ENCODE measurements at places on chromosomes 1 and 21.

DNA sequence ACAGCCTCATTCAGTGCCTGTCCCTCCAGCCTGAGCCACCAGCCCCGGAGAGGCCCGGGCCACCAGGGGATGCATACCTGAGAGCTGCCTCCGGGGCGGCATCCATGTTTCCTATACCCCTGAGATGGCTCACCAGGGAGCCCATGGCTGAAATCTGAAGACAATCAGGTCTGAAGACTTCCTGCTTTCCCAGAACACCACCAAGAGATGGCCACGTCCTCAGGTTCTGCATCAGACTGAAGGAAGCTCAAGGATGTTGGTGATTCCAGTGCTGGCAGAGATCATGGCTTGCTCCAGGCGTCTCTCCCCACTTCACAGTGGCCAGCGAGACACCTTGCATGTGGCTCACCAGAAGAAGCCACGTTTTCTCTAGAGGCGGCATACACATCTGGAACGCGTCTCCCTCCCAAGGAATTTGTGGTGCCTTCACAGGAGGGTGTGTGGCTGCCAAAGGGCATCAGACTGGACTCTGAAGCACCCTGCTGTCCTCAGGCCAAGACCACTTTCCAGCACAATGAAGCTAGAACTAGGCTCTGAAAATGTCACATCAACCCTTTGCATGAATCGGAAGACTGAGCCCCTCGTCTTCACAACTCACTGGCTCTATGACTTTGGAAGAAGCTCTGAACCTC, 170.7 kb upstream of the IRF2BP2 start:
- no peak for DNase-seq

DNA sequence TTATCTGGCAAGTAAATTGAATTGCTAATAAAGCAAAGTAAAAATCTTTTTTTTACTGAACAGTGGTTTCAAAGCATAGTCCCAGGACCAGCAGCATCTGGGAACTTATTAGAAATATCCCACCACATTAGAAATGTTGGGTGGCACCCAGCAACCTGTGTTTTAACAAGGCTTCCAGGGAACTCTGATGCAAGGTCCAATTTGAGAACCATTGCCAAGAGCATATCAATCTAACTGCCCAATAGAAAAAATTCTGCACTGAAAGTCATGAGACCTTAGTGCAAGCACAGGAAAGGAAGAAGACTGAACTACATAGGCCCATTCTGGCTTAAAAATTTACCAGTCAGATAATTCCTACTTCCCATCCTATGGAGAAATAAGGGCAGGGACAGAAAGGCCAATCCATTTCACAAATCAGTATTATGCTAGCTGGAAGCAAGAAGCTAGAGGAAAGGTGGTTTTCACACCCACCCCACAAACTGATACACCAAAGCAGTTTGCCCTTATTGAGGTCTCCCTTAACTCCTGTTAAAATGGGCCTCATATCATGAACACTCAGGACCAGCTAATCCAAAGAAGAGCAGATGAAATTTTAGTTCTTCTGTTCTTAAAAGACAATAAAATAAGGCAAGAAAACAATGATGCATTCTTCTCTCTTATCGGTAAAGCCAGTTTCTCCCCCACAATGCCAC, 17.5 kb upstream of the C1orf105 start:
- DNase-seq, result no peak

GRCh38 chr1:152048416-152049009, 11.7 kb upstream of the S100A11 start:
- DNase-seq, result peak; percentile 92

- no peak for DNase-seq
Observed at GRCh38 chr21:29540289-29540688, 241.6 kb downstream of the BACH1 start.

- DNase-seq, result no peak
Observed at GRCh38 chr1:46301406-46301807, 2.0 kb downstream of the LRRC41 start.

- no peak for DNase-seq
Observed at GRCh38 chr1:2623571-2624337, 9.1 kb downstream of the MMEL1 start.

- DNase-seq, result peak; percentile 76
Observed at GRCh38 chr21:36773117-36773516, 74.2 kb downstream of the SIM2 start.

DNA sequence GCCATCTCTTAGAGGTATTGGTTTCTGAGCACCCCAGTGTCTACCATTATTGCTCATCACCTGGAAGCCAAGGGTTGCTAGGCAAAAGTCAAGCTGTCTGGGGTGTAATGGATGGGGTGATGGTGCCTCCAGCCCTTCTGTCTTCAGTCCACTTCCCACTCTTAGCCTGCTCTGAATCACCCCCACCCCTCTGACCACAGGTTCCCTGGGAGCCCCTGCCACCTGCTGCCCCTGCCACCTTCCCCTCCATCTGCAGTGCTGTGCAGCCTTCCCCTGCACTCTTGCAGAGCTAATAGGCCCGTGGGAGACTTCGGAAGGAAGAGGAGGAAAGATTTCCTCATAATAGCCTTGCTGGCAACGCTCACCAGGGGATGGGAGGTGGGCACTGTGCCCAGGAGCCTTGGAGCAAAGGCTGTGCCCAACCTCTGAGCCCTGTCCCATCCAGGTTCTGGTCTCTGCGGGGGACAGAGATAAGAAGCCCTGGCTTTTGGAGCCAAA, 35.5 kb downstream of the CAPN2 start:
- DNase-seq, result peak; percentile 48

GRCh38 chr1:152189657-152190442, 30.8 kb upstream of the RPTN start:
- peak; percentile 83 for DNase-seq

- peak; percentile 16 for DNase-seq
Observed at GRCh38 chr1:169364948-169365347, 2.6 kb downstream of the NME7 start.

DNA sequence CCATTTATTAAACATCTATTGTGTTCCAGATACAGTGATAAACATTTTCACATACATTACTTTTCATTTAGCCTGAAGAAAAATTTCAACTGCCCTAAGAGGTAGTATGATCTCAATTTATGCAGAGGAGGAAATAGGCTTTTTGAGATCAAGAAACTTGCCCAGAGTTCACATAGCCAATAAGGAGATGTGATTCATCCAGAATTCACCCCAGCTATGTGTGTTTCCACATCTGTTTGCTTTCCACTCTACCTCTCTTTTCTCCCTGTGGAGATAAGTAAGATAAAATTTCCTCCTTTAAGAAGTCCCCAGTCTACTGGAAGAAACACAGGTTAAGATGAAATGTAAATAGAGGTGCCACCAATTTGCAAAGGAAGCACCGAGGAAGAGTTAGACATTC, 199.7 kb upstream of the C8B start:
- DNase-seq, result peak; percentile 65

DNA sequence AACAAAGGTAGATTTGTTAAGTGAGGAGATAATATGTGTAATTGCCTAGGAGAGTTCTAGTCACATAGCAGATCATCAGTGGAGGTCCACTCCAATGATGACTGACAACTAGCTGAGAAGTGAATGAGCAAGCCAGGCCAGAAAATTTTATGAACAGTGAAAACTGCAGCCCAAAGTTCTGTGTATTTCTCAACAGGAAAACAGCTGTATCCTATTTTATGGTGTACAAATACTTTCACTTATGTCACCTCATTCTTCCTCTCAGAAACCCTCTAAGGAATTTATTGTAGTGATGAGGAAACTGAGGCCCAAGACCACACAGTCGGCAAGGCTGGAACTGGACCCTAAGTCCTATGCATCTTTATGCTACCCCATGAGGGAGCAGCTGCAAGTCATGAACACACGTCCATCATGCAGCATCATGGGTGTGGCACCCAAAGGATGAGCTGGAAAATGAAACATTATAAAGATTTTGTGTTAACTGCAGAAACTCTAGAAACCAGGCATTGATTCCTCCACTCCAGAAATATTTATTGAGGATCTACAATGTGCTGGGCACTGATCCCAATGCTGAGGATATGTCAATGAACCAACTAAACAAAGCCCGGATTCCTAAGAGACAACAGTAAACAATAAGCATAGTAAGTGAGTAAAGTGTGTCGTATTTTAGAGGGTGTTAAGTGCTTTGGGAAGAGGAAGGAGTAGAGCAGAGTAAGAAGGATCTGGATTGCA, 99.5 kb upstream of the DUSP10 start:
- DNase-seq, result peak; percentile 78

DNA sequence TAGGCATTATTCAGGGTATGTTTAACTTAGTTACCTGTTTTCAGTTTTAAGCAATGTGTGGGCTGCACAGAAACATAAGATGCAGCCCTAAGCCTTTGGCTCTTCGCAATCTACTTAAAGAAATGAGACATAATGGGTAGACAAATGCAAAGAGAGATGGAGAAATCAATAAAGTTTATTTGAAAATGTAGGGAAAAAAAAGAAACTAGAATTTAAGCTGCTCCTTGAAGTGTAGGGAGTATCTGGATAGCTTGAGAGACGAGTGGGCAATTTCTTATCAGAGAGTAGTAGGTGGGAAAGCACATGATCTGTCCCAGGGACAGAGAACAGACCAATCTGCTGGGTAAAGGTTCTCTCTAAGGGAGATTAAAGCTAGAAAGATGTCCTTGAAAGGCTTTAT, 8.9 kb downstream of the WNT2B start:
- DNase-seq, result no peak

- no peak for DNase-seq
Observed at GRCh38 chr1:185987611-185988321, 253.6 kb downstream of the HMCN1 start.

- peak; percentile 41 for DNase-seq
Observed at GRCh38 chr1:47534436-47534835, 96.6 kb downstream of the FOXD2 start.

DNA sequence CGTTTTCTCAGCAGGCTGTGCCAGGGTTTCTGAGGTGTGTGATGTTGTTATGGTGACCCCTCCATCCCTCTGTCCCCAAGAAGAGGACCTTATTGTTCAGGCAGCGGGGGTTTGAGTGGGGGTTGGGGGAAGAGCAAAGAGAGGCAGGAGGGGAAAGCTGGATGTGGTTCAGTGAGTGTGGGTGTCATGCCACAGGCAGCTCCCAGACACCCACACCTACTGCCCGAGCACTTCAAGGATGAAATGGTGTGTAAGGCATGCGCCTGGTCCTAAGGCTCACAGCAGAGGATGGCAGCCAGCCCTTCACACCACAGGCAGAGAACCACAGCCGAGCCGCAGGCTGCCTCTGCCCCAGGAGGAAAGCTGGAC, 49.9 kb upstream of the STUM start:
- DNase-seq, result no peak

- no peak for DNase-seq
Observed at GRCh38 chr1:6825828-6826227, 40.6 kb downstream of the CAMTA1 start.

DNA sequence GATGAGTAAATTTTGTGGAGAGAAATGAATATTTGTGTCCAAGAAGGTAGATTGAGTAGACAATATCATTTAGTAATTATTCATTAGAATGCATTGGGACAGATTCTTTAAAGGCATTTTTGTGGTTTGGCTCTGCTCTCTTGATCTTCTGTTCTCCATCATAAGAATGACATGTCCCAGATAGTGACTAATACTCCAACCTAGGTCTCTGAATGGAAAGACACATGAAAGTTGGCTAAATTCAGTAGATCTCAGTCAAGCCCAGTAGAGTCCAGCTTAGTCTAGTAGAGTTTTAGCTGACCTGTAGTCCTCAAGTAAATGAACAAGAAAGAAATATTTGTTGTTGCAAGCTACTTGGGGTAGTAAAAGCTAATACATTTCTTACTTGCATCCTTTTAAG, 61.8 kb upstream of the DNAH14 start:
- DNase-seq, result peak; percentile 16

GRCh38 chr1:10672343-10673050, 123.9 kb downstream of the CASZ1 start:
- DNase-seq, result no peak

DNA sequence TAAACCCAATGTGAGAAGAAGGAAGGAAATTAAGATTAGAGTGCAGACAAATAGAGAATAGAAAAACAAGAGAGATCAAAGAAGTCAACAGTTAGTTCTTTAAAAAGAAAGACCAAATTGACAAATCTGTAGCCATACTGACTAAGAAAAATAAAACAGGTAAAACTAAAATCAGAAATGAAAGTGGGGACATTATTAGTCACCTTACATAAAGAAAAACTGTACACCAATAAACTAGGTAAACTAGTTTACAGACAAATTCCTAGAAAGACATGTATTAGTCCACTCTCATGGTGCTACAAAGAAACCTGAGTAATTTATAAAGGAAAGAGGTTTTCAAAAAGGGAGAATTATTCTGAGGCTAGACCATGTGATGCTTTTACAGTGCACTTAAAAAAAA, 22.3 kb downstream of the BLZF1 start:
- no peak for DNase-seq

DNA sequence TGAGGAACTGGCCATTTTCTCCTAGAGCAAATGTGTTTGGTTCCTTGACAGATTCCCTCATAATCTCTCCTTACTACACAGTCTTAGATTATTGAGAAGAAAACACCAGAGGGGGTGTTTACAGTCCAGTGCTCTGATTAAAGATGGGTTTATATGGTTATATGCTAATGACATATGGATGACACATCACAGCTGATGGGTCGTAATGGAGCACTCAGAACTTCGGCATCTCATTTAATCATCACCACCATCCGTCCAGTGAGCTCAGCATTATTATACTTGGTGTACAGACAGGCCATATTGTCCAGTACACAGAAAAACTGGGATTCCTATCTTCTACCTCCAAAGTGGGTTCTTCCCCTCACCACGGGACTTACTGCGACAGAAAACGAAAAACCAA, 22.3 kb upstream of the NR5A2 start:
- peak; percentile 60 for DNase-seq

- DNase-seq, result no peak
Observed at GRCh38 chr21:45297329-45297728, 9.6 kb upstream of the POFUT2 start.

DNA sequence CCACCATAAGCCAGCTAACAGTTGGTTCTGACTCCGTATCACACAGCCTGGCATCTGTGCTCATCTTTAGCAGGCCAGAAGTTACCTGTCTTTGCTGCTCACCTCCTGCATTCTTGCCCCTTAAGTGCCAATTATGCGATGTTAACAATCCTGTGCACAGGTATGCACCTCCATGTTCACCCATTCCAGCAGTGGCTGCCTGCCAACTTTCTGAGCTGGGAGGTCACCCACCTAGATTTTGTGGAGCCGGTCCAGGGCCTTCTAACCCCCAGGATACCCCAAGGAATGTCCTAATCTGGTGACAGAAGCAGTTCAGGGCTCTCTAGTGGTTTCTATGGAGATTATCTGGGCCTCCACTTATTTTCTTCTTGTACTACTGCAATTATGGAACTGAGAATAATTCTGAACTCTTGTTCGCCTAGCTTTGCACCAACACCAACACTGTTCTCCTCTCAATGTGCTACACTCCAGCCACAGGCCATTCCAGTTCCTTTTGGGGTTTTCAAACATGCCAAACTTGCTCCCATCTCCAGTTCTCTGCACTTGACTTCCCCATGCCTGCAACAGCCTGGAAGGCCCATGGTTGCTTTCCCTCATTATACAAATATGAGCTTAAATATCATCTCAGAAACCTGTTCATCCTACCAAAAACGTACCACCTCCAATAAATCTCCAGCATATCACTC, 9.0 kb downstream of the BCAR3 start:
- no peak for DNase-seq

DNA sequence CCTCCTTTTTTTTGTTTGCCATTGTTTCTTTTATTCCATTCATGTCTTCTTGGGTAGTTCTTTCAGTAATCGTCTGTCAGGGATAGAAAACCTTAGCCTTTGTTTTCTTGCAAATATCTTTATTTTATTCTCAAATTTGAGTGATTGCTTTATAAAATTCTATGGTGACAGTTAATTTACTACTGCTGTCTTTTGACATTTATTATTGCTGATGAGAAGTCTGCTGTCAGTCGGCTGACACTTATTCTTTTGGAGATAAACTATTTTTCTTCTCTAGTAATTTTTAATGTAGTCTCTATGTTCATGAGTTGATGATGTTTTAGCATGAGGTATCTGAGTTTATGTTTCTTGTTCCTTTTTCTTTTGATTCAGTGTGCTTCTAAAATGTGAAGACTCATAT, 983.8 kb downstream of the TTLL7 start:
- DNase-seq, result no peak

Measured in GM23248 (cell line).